ENCODE measurements at places on chromosomes 12 and 14.
A peak's percentile ranks its signal among the peaks of the same experiment; 100 is the strongest.

DNA sequence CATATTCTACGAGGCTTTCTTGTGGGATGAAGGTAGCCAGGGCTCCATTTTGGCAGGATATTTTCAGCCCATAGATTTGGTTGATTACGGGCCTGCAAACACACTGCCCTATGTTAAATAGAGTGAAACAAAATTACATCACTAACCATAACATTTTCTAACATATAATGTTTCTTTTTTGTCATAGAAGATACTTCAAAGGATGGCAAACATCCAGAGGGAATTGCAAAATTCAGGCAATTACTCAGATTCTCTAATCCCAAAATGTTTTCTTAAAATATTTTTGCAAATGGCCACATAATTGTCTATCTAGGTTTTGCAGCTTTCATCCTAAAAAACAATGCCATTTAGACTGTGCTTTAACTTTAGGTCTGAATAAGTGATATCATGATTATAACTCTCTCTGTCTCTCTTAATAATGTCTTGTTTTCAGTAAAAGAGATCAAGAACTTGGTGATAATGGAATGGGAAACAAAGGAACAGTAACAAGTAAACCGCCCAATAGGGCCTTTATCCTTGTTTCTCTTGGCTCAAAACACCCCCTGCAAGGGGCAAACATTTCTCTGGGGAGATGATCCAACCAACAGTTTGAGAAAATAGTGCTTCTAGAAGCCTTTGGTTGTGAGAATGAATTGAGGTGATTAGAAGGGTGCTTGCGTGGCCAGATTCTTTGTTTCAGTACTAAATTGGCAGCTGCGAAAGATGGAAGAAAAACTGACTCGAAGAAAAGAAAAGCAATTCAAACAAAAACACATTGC, 54.4 kb upstream of the BTG1 start:
- H3K4me1 ChIP-seq: no peaks in the 10 kb centered on the region
- DNase-seq: no peak
- H3K27ac ChIP-seq: no peak overlapping the region
- no peak overlapping the region for H3K4me3 ChIP-seq

DNA sequence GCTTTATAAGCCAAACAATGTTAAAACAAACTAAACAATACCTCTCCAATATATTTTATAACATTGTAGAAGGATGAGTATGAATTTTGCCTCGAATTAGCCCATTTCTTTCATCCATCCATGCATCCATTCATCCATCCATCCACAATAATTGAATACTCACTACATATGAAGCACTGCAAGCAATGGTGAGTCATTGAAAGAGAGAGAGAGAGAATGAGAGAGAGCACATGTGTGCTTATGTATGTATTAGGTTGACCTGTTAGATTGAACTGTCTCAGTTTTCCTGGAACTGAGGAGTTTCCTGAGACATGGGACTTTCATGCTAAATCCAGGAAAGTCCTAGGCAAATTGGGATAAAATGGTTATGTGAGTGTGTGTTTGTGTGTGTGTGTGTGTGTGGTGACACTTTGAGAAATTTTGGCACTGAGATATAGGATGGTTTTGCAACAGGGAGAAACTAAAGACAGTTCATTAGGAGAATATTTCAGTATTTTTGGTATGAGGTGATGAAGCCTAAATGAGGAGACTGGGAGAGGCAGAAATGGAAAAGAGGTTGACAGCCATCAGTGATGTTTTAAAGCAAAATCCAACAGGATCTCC, 98.4 kb downstream of the C12orf75 start:
- no peak overlapping the region for H3K27ac ChIP-seq
- no peaks in the 10 kb centered on the region for H3K36me3 ChIP-seq
- H3K4me1 ChIP-seq: peaks cover 7% of the 10 kb centered on the region
- no peak overlapping the region for H3K4me3 ChIP-seq
- no peak for DNase-seq

DNA sequence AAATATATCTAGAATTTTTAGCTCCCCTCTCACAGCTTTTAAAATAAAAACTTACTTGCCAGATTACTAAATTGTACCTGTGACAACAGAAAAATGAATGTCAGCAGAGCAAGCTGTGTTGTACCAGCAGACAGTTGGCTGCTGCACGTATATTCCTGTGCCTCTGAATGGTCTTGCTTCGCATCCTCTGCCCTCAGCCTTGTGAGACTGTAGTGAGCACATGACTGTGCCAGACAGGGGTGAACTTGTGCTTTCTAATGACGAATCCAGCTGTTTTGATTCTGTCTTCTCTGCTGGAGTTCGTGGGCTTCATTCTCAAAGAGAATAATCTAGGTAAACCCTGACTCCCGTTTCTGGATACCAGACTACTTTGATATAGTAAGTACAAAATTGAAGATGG, 58.3 kb upstream of the FRMD6 start:
- no peaks in the 10 kb centered on the region for H3K36me3 ChIP-seq
- H3K27ac ChIP-seq: no peak overlapping the region
- H3K4me1 ChIP-seq: no peaks in the 10 kb centered on the region

DNA sequence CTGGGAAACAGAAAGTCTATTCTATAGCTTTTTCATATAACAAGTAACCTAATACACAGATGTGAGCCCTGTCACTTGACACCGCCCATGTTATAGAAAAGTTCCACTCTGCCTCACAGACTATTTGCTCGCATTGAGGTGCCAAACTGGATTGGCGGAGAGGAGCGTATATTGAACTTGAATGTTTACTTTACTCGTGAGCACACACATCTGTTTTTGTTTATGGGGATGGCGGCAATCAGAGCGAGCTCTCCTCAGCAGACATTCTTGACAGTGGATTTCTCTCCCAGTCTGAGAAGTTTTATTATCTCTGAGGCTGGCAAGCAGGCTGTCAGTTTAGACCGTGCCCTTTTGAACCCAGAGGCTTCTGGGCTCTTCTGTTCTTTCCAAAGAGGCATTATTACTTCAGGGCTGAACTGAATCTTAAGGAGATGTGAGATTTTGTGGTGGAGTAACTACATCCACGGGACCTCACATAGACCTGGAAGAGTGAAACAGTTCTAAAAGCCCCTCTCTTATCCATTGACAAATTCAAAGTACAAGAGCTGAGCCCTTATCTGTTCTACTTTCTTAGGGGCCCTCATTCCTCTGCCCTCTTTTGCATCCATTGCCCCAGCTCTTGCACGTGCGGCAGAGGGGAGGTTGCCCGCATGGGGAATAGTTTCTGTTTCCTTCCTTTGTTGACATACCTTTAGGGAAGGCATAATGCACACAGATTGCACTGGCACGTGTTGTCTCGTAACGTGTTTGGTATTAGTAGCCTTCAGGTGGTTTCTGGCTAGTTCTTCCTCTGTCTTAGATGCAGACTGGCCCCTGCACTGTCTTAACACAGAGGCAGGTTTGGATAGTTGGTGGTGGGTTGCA, 68.2 kb downstream of the DRAM1 start:
- no peaks in the 10 kb centered on the region for H3K27me3 ChIP-seq
- no peaks in the 10 kb centered on the region for H3K36me3 ChIP-seq
- no peaks in the 10 kb centered on the region for H3K4me1 ChIP-seq
- DNase-seq: no peak
- no peak overlapping the region for H3K27ac ChIP-seq

- H3K27me3 ChIP-seq: no peaks in the 10 kb centered on the region
- no peaks in the 10 kb centered on the region for H3K36me3 ChIP-seq
- H3K4me3 ChIP-seq: no peak overlapping the region
- DNase-seq: no peak
- H3K4me1 ChIP-seq: no peaks in the 10 kb centered on the region
- no peak overlapping the region for H3K27ac ChIP-seq
Measured at GRCh38 chr14:61452452-61452851, 131.1 kb downstream of the PRKCH start.

- no peaks in the 10 kb centered on the region for H3K27me3 ChIP-seq
- H3K4me3 ChIP-seq: no peak overlapping the region
- no peak for DNase-seq
Measured at GRCh38 chr12:104025771-104026170, 24.2 kb downstream of the GLT8D2 start.

GRCh38 chr12:10368206-10369171, 21.4 kb downstream of the KLRK1 start:
- H3K36me3 ChIP-seq: no peaks in the 10 kb centered on the region
- H3K27ac ChIP-seq: no peak overlapping the region
- no peaks in the 10 kb centered on the region for H3K27me3 ChIP-seq
- H3K4me1 ChIP-seq: peaks cover 18% of the 10 kb centered on the region

- H3K4me1 ChIP-seq: no peaks in the 10 kb centered on the region
- no peak for DNase-seq
- no peak overlapping the region for H3K4me3 ChIP-seq
- H3K27ac ChIP-seq: no peak overlapping the region
- H3K36me3 ChIP-seq: no peaks in the 10 kb centered on the region
Measured at GRCh38 chr12:8676651-8677050, 14.0 kb upstream of the MFAP5 start.

GRCh38 chr14:104306450-104307040, 168.2 kb downstream of the KIF26A start:
- no peaks in the 10 kb centered on the region for H3K27me3 ChIP-seq
- H3K27ac ChIP-seq: no peak overlapping the region
- DNase-seq: no peak
- H3K4me3 ChIP-seq: no peak overlapping the region
- no peaks in the 10 kb centered on the region for H3K4me1 ChIP-seq

DNA sequence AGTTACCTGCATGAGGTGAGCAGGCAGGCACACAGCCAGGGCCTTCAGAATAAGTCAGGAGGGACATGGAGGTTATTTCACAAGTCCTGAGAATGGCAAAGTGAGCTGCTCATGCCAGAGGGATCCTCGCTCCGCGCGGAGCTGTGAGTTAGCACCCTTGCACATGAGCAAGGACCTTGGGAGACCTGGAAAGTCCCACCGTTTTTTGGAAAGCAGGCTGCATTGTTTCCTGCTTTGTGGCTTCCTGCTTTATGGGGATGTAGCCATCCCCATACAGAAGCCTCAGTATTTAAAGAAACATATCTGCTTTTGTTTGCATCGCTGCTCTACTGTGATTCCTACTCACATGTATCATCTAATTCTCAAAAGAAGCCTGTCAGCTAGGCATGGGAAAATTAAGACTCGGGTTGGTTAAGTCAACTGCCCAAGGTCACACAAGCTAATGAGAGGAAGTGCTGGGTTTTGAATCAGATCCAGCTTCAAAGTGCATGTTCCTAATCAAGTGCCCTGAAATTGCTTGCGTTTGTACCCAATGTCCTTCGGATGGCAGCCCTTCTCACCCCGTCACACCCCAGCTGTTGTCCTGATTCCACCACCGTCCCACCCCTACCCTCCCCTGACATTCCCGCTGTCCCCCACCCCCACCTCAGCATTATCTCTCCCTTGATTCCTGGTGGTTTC, 106.2 kb downstream of the CRACR2A start:
- no peaks in the 10 kb centered on the region for H3K27me3 ChIP-seq
- no peak overlapping the region for H3K4me3 ChIP-seq
- H3K27ac ChIP-seq: no peak overlapping the region
- DNase-seq: no peak
- H3K36me3 ChIP-seq: no peaks in the 10 kb centered on the region

DNA sequence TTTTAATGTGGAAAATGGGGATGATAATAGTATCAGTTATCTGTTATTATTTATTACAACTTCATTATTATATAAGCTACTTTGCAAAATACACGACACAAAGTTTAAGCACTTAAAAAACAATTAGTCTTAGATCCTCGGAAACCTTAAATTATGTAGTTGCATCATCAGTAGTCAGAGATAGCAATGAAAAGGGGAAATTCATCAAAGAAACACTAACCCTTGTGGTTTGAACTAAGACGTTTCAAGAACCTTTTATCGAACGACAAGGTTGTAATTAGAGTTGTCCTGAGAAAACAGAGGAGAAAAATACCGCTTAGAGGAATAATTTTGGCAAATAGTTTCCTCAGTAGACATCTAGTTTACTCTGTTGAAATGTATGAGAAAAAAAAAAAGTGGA, 198.5 kb downstream of the PTPRO start:
- no peak overlapping the region for H3K27ac ChIP-seq
- H3K4me1 ChIP-seq: no peaks in the 10 kb centered on the region
- no peak overlapping the region for H3K4me3 ChIP-seq
- DNase-seq: no peak

GRCh38 chr12:28872654-28873268, 276.3 kb upstream of the FAR2 start:
- no peak overlapping the region for H3K4me3 ChIP-seq
- no peaks in the 10 kb centered on the region for H3K4me1 ChIP-seq
- no peak overlapping the region for H3K27ac ChIP-seq
- no peaks in the 10 kb centered on the region for H3K27me3 ChIP-seq
- peak; percentile 35 for DNase-seq
- no peaks in the 10 kb centered on the region for H3K36me3 ChIP-seq

DNA sequence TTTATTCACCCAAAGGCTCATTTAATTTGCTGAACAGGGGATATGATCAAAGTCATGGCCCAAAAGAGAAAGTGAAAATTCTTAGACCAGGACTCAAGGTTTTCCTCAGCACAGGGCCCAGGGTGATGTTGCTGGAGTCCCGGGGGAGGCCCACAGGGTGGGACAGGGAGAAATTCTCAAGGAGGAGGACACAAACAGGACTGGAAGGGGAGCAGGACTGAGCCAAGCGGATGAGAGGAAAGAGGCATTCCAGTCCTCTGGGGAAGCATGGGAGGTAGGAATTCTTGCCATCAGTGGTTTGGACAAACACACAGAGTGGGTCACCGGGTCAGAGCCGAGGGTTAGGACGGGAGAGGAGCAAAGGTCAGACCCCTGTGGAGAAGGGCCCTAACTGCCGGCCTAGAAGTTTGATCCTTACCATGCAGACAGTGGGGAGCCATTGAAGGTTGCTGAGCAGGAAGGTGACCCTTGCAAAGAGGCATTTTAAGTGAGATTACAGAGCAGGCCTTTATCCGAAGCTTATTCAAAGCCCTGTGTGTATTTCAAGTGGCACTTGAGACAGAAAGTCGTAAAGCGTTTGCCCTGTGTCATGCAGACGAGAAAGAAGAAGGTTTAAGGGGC, 68.4 kb upstream of the PTGR2 start:
- H3K36me3 ChIP-seq: no peaks in the 10 kb centered on the region
- peaks cover 15% of the 10 kb centered on the region for H3K4me1 ChIP-seq
- no peak overlapping the region for H3K4me3 ChIP-seq
- peak overlapping the region; percentile 97 for H3K27ac ChIP-seq
- H3K27me3 ChIP-seq: no peaks in the 10 kb centered on the region

- no peak for DNase-seq
- no peak overlapping the region for H3K4me3 ChIP-seq
Measured at GRCh38 chr14:46018846-46019420, 632.6 kb downstream of the RPL10L start.

GRCh38 chr12:4934407-4935035, 24.8 kb downstream of the KCNA1 start:
- no peak overlapping the region for H3K27ac ChIP-seq
- no peak overlapping the region for H3K4me3 ChIP-seq
- H3K4me1 ChIP-seq: no peaks in the 10 kb centered on the region

- no peak overlapping the region for H3K4me3 ChIP-seq
- no peaks in the 10 kb centered on the region for H3K27me3 ChIP-seq
- no peak overlapping the region for H3K27ac ChIP-seq
- DNase-seq: no peak
- H3K36me3 ChIP-seq: peaks cover 14% of the 10 kb centered on the region
Measured at GRCh38 chr14:36293824-36294223, 26.6 kb downstream of the MBIP start.

All from liver (tissue), 10 donors.